NCI-H526 treated with DMSO at 0.1 percent for 48 hours (cell line): ENCODE measurements at places on chromosomes 2 and 18.

GRCh38 chr18:11532758-11533512, 76.5 kb upstream of the SLC35G4 start:
- DNase-seq: no peak

DNA sequence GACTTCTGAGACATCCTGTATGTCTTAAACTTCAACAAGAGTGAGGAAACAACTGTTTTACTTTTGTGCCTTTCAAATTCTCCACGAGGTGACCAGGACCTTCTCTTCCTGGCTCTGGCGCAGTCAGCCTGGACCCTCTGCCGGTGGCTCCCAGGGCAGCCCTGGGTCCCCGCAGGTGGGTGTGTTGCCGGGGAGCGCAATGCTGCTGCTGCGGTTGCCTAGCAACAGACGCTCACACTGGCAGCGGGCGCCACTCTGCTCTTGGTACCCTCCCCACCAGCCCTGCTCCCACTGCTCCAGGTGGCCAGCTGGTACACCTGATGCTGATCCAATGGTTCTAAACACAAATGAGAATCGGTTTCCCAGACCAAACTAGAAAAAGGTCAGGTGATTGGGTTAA, 58.7 kb downstream of the GNAL start:
- no peak for DNase-seq

- no peak for DNase-seq
Measured at GRCh38 chr2:105732101-105732500, 12.6 kb upstream of the NCK2 start.

GRCh38 chr2:95006588-95006987, 18.9 kb upstream of the MAL start:
- DNase-seq: no peak

GRCh38 chr2:220847006-220847405, 725.1 kb downstream of the EPHA4 start:
- DNase-seq: no peak

GRCh38 chr2:145748927-145749326, 1229.0 kb upstream of the ZEB2 start:
- DNase-seq: no peak

DNA sequence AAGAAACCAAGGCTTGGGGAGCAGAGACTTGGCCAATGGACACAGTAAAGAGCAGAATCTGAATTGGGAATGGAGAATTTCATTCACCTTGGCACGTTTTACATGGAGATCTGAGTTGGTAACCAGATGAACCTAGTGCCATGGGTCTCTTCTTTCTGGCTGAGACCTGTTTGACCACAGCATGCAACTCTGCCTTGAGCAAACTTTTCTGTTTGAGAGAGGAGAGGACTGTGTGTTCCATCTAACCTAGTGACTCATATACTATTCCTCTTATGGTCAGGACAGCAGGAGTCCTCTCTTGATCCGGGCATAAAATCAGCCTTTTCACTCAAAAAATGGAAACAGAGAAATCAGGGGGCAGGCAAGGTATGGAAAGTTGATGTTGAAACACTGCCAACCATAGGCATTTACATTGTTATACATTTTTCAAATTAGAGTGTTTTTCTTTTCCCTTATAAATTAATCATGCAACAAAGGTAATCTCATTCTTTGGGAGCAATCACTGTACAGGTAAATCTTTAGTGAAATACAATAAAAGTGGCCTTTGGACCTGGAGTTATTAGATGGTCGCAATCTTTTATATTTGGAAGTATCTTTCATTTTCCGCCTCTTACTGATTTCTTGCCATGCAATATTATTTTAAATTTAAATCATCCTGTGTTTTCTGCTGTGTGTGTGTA, 86.7 kb downstream of the NRP2 start:
- DNase-seq: no peak

- DNase-seq: peak; percentile 12
Measured at GRCh38 chr2:204947405-204947804, 402.1 kb downstream of the PARD3B start.

DNA sequence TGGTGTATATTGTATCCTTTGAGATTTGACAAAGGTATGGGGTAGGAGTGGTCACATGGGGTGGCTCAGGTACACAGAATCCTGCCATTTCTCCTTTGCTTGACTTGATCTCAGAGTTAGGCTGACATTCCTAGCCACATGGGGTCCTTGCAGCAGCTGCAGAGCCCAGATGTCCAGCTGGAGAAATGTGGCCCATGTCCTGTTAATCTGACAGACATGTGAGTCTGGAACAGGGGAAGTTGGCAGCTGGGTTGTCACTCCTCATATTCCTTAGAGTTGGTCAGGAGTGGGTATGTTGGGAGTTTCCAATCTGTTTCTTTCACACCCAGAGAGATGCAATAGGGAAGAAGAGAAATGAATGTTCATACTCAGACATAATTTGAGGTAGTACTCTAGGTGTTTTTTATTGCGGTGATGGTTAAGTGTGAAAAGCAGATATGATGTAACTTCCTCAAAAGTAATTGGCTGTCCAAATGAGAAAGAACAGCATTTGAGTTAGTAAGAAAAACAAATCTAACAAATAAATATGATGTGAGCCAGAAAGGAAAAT, 402.6 kb upstream of the MEIS1 start:
- DNase-seq: no peak

GRCh38 chr18:77106331-77106730, 26.3 kb downstream of the MBP start:
- DNase-seq: no peak

- DNase-seq: no peak
Measured at GRCh38 chr2:161077367-161078210, 82.6 kb upstream of the TANK start.

- no peak for DNase-seq
Measured at GRCh38 chr2:222427646-222428301, 3.4 kb downstream of the SGPP2 start.

DNA sequence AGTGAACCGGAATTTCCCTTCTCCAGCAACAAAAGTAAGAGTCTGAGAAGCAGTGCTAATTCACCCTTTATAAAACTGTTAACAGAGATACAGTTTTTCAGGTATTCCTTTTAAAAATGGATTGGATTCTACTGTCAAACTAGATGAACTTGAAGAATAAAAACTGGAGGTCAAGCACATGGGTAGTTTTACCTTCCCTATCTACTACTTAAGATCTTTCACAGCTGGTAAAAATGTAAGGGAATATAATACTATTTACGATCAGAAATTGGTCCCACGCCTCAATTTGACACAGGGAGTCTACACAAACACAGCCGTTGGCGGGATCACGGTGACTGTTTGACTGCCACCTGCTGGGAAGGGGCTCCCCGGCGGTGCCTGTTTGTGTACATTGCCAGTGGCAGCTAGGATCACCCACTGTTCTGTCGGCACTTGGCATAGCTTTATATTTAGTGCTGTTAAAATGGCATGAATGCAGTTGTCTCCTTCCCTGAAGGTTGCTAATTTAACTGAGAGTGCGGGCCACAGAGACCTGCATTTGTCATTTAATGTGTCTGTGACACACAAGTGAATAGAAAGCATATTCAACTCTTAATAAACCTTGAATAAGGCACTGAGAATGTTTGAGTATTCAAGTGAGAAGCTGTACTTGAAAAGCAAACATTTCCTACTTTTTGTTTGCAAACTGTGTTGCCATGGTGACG, 59.5 kb downstream of the ABCG8 start:
- no peak for DNase-seq

- DNase-seq: peak; percentile 38
Measured at GRCh38 chr18:48030616-48031480, 100.4 kb upstream of the SMAD2 start.

DNA sequence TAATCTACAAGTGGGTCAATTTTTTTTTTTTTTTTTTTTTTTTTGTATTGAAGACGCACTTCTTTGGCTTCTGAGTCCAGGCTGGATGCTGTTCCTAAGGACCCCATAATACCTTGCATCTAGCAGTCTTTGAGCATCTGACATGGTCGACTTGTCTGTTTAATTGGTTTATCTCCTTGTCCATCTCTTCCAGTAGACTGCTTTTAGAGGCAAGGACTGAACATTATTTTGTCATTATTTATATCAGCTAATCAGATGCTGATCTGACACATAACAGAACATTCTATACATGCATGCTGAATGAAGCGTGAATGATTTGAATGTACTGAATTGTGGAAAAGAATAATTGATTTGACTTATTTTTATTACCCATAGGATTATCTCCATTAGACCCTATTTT, 118.7 kb downstream of the CDH7 start:
- no peak for DNase-seq

DNA sequence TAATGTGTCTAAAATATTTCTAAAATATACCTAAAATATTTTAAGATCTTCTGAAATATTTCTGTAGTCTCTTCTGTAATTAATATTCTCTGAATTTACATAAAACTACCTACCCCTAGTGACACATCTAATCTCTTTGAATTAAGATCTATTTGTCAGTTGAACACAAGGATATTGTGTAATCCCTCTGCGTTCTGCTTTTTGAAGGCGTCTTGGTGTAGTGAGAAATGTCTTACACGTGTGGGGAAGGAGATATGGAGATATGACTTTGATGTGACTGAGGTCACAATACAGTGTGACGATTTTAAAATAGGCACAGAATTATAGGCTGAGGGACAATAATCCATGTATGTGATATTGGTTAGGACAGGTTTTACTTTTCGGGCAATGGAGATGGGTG, 79.8 kb downstream of the DOK6 start:
- no peak for DNase-seq

DNA sequence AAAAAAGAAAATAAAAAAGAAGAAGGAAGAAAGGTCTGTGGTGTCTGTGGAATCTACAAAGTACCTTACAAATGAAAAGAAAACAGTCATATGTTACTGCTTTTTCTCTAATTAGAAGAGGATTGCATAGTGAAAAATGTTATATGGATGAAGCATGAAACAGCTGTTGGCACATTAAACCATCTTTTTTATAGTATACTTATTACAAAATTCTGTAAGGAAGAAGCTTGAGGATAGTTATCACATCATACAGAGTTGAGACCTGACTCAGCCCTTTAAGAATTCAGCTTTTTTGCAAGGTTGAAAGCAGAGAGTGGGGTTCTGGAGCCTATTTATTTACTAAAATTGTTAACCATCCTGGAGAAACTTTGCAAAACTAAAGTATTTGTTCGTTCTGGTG, 222.7 kb downstream of the PHLPP1 start:
- DNase-seq: no peak

- no peak for DNase-seq
Measured at GRCh38 chr2:189579585-189580186, 900 bp downstream of the SLC40A1 start.

GRCh38 chr2:47012189-47012588, 96.6 kb upstream of the MCFD2 start:
- no peak for DNase-seq

DNA sequence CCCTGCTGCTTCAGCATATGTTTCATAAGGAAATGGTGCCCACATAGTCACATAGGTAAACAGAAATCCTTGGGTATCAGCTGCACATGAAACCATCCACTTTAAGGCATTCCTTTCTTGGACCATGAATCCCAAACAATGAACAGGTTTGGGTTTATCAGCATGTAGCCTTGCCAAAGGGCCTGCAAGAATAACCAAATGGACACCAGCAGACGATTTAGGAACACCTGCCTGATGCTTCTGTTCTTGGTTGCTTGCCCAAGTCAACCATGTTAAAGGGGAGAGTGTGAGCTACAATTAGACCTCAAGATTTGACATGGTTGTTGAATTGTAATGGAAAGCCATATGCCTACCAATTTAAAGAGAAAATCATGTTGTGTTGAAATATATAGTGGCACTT, 1342.7 kb upstream of the PIK3C3 start:
- DNase-seq: no peak

DNA sequence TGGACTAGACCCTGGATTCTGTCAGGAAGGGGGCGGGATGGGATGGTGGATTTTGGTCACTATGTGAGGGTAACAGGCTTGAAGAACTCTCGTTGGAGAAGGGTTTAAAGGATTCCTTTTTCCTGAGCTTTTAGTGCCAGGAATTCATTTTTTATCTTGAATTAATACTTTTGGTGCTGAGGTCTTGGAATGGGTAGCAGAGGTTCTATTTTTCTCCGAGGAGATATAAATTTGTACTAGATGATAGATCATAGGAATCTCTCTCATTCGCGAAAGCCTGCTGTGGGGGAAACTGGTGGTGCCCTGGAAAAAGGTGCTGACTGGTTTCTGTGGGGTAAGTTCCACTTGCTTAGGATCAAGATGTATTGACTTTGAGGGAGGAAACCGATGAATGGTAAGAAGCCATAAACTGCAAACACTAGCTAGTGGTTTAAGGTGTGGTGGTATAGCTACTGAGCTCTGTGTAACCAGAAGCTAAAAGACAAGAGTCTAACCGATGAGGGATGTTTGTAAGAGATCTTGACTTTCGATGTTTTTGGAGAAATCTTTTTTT, 706 bp downstream of the AGPS start:
- no peak for DNase-seq

DNA sequence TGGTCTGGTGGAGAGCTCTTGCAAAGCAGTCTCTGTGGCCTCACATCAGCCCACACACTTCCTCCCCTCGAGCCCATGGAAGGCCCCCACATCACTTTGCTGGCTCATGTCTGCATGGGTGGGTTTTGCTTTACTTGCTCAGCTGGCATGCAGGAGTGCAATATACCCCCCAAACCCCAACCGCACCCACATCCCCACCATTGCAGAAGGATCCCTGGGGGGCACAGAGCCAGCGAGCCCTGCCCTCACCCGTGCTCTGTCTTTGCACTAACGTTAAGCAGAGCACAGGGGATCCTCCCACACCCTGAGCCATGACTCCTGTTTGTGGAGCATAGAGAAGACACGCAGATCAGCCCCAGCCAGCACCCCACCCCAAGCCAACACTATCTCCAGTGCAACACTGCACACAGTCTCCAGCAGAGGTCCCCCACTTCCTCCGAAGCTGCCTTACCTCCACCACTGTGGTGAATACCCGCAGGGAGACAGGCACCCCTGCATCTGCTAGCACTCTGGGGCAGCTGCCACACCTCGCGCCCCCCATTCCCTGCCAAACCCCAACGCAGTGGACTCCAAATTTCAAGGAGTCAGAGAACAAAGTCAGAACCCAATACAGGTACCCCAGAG, 177.8 kb upstream of the RGPD4 start:
- no peak for DNase-seq

DNA sequence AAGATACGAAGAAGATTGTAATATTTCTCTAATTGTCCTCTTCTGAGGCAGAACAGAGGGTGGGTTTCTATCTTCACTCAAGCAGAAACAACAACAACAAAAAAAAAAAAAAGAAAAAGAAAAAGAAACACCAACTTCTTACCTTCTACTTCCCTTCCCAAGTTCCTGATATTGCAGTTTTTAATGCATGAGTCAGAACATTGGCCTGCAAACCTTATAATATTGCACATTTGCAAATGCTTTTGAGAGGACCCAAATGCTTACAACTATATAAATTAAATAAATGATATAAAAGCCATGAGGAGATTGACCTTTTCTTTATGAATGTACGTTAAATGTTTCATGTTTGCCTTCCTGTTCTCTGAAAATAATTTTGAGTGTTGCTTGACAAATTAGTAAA, 37.3 kb downstream of the PAX3 start:
- no peak for DNase-seq

DNA sequence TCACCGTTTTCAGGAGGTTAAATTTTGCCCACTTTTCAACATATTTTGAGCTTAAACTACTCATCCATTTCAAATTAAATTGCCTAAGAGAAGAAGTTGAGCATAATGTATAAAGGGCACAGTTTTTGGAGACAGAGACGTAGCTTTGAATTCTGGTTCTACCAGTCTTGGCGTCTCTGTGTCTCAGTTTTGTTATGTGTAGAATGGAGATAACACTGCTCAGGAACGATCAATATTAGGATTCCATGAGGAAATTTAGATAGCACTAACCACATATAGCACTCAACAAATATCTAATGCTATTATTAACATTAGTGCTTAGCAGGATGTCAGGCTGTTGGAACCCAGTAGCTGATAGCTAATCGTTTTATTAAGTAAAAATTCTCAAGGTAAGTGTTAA, 40.4 kb upstream of the GATA6 start:
- no peak for DNase-seq

- DNase-seq: no peak
Measured at GRCh38 chr2:224532441-224532840, 52.7 kb downstream of the CUL3 start.
